Panc1 (cell line): ENCODE measurements at places on chromosomes 7 and 10.

- DNase-seq: no peak
- no peak overlapping the region for H3K4me3 ChIP-seq
- no peaks in the 10 kb centered on the region for H3K27me3 ChIP-seq
- no peaks in the 10 kb centered on the region for H3K36me3 ChIP-seq
Measured at GRCh38 chr7:153331427-153331826, 571.9 kb downstream of the ACTR3B start.

DNA sequence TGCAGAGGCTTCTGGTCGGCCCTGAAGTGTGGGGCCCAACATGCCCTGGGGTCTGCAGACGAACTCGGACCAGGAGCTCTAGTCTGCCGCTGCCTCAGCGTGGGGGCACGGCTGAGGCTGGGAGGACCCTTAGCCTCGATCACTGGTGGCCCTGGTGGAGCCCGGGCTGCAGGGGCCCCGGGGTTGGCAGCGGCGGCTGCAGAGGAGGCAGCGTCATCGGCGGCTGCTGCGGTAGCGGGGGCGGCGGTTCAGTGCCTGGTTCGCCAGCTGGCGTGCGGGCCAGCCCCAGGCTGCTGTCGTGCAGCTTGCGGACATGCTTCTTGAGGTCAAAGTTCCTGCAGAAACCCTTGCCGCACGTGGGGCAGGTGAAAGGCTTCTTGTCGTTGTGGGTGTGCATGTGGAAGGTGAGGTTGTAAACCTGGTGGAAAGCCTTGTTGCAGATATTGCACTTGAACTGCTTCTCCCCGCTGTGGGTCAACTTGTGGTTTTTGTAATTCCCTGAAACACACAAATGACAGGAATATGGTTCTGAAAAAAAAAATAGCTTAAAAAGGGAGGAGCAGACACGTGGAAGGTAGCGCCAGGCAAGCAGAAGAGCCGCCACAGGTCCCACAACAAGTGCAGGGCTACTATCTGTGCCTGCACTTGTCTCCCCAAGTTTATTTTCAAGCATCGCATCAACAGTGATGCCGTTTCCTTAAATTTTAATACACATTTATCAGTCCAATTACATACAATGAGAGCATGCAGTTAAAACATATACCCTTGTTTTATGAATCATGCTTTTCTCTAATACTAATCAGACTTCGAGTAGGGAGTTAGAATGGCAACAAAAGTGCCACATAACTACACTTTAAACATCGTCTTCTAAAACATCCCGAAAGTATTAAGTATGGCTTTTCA is 2.4 kb downstream of the FEZF1 start:
- H3K4me3 ChIP-seq: no peak overlapping the region
- H3K36me3 ChIP-seq: peaks cover 4% of the 10 kb centered on the region; the same call in 1 of the 2 replicates
- no peak overlapping the region for H3K27ac ChIP-seq
- peaks cover 48% of the 10 kb centered on the region for H3K27me3 ChIP-seq
- DNase-seq: no peak

- H3K27ac ChIP-seq: no peak overlapping the region
- peaks cover 20% of the 10 kb centered on the region for H3K27me3 ChIP-seq
- no peaks in the 10 kb centered on the region for H3K36me3 ChIP-seq
- no peak overlapping the region for H3K4me3 ChIP-seq
Measured at GRCh38 chr10:77666821-77667220, 29.2 kb upstream of the KCNMA1 start.

GRCh38 chr10:110212119-110213006 is 5.0 kb downstream of the MXI1 start:
- no peak for DNase-seq
- H3K36me3 ChIP-seq: no peaks in the 10 kb centered on the region; the same call in 1 of the 2 replicates
- H3K4me3 ChIP-seq: no peak overlapping the region
- no peak overlapping the region for H3K27ac ChIP-seq
- H3K4me1 ChIP-seq: peaks cover 4% of the 10 kb centered on the region; the same call in 1 of the 2 replicates

GRCh38 chr7:2893411-2893861 is 49.3 kb upstream of the GNA12 start:
- no peaks in the 10 kb centered on the region for H3K36me3 ChIP-seq
- no peak for DNase-seq
- H3K4me3 ChIP-seq: no peak overlapping the region
- H3K27me3 ChIP-seq: no peaks in the 10 kb centered on the region
- 0 out of 2 replicates have a peak, but pooled peaks cover 3% of the 10 kb centered on the region for H3K4me1 ChIP-seq

GRCh38 chr7:70595370-70595754 is 536.6 kb upstream of the GALNT17 start:
- peaks cover 21% of the 10 kb centered on the region for H3K27me3 ChIP-seq
- H3K4me3 ChIP-seq: no peak overlapping the region
- H3K27ac ChIP-seq: no peak overlapping the region
- H3K4me1 ChIP-seq: 0 out of 2 replicates have a peak, but pooled peaks cover 4% of the 10 kb centered on the region
- DNase-seq: no peak

DNA sequence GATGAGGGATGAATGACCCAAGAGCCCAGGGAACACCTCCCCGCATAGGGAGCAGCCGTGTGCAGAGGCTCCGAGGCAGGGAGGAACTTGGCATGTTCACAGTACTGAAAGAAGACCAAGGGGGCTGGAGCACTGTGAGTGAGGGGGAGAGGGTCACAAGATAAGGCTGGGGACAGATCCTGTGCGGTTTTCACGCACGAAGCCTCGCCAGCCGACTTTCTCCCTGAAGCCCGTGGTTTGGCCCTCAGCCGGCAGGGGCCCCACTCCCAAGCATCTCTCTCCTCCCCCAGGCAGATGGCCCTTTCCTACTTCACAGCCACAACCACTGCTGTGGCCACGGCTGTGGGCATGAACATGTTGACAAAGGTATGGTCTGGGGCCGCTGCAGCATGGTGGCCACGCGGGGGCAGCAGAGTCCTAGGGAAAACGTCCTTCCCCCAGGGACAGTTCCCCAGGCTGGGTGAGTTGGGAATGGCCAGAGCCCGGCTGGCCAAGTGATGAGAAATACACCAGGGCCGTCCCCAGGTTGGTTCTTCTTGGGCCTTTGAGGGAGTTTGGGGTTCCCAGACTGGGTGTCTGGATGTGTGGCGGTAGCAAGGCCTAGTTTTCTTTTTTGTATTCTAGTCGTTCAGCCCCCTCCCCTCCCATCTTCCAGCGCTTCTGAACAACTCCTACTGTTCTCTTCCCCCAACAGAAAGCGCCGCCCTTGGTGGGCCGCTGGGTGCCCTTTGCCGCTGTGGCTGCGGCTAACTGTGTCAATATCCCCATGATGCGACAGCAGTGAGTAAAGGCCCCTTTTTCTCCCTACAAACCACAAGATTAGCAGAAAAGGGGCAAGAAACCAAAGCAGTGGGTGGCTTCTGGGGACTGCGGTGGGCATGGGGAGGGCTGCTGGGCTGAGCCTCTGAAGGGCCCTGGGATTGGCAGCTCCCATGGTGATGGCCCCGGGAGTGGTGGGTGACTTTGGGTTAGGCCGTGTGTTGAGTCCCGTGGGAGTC is 14.4 kb upstream of the WBP1L start:
- H3K27me3 ChIP-seq: no peaks in the 10 kb centered on the region
- DNase-seq: peak; percentile 35
- H3K27ac ChIP-seq: peak overlapping the region; percentile 58
- H3K4me1 ChIP-seq: peaks cover 3% of the 10 kb centered on the region; the same call in 1 of the 2 replicates
- no peaks in the 10 kb centered on the region for H3K36me3 ChIP-seq
- no peak overlapping the region for H3K4me3 ChIP-seq

- H3K4me3 ChIP-seq: no peak overlapping the region
- H3K27ac ChIP-seq: no peak overlapping the region
- DNase-seq: no peak
- H3K36me3 ChIP-seq: no peaks in the 10 kb centered on the region
- no peaks in the 10 kb centered on the region for H3K27me3 ChIP-seq
Measured at GRCh38 chr10:59536167-59537014, 173.3 kb downstream of the SLC16A9 start.

GRCh38 chr10:119350502-119351097 is 143.2 kb downstream of the GRK5 start:
- no peak overlapping the region for H3K4me3 ChIP-seq
